ENCODE measurements at places on chromosomes 3 and 15.

DNA sequence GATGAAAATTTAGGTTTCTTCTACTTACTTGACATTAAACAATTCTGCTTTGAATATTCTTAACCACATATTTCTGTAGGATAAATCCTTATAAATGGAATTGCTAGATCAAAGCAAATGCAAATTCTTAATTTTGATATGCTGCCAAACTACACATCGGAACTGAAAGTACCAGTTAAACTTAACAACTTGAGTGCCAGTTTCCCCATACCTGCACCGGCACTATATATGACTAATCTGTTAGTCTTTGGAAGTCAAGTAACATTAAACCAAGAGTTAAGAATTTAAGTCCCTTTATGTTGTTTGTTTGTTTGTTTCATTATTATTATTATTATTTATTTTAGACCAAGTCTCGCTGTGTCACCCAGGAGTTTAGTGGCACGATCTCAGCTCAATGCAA is 103.9 kb upstream of the AKAP13 start:
- no peak for DNase-seq

DNA sequence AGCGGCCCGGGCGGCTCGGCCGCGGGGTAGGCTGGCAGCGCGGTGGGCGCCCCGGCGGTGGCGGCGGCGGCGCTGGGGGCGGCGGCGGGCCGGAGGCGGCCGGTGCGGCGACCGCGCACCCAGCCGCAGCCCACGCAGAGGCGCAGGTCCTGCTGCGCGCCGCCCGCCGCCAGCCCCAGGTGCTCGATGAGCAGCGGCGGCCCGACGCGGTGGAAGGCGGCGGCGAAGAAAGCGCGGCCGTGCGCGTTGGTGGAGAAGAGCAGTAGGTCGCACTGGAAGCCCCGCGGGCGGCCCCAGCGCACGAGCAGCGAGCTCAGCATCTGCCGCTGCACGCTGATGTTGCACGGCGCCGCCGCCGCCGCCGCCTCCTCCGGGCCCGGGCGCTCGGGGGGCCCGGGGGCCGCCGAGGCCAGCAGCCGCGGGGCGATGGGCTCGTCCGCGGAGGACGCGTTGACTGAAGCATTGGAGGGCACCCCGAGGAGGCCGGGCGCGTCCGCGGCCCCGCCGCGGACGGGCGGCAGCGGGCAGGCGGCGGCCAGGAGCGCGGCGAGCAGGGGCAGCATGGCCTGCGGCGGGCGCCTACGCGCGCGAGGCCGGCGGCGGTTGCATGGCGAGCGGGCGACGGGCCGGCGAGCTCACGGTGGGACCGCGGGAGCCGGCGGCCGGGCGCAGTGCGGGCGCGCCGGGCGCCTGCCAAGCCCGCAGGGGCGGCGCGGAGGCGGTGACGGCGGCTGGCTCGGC is 452 bp downstream of the TMEM158 start:
- no peak for DNase-seq

GRCh38 chr3:123281406-123281805 is 79.7 kb downstream of the SEC22A start:
- no peak for DNase-seq

DNA sequence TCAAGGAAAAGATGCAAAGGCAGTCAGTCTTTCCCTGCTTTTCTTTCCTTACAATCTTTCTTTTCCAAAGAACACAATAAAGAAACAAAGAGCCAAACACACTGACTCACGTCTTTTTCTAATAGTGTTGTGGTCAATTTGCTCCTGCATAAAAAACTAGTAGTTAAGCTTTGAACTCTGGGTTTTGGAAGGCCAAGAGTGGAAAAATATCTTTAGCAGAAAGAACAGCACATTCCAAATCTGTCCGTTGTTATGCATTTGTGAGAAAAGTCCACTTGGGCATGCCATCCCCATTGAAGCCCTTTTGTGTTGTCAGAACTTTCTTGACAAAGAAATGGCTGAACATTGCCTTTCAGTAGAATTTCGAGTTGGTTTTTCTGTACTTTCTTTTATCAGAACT is 18.2 kb downstream of the COL8A1 start:
- no peak for DNase-seq

GRCh38 chr3:37712918-37713817 is 148.5 kb upstream of the CTDSPL start:
- peak; percentile 32 for DNase-seq
